Iris pigment epithelial cell (primary cell): ENCODE measurements at places on chromosomes 3 and 15.
A peak's percentile ranks its signal among the peaks of the same experiment; 100 is the strongest.

GRCh38 chr15:82792068-82792467, 13.8 kb downstream of the FSD2 start:
- DNase-seq, result no peak

DNA sequence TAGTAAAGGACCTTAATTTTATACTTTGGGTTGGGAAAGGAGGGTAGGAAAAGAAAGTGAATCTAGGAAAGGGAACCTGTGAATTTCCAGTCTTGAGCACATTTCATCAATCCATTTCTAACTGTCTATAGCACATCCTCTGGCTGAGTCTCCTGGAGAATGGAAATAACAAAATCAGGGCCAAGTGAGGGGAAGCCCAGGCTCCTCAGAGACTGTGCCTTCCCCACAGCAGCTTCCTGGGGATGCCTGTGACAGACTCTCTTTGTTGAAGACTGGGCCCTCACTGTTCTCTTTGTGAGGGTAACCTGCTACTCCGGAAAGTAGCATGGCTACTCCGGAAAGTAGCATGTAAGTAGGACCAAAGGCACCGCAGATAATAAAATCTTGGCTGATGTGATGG, 22.6 kb upstream of the CSPG5 start:
- DNase-seq, result no peak

DNA sequence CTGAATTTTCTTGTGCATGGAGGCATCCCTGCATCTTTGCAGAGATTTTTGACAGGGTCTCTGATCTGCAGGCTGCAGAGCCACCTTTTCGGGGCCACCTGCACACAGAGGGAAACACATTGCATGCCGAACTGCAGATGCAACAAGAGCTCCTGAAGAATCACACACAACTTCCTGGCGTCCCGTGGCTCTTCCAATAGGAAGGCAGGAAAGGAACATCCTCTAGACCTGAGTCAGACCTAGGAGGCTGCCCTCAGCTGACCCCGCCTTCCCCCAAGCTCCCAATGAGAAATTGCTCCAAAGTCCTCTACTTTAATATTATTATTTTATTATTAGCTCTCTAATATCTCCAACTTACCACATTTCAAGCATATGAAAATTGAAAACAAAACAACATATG, 213.2 kb upstream of the ARRDC4 start:
- DNase-seq, result no peak

GRCh38 chr3:165837058-165837525, at the start of gene BCHE:
TSS of gene BCHE (minus strand) at chr3:165837423. CDS start at chr3:165831033, 6,390 bp downstream.
- DNase-seq, result peak; percentile 34

DNA sequence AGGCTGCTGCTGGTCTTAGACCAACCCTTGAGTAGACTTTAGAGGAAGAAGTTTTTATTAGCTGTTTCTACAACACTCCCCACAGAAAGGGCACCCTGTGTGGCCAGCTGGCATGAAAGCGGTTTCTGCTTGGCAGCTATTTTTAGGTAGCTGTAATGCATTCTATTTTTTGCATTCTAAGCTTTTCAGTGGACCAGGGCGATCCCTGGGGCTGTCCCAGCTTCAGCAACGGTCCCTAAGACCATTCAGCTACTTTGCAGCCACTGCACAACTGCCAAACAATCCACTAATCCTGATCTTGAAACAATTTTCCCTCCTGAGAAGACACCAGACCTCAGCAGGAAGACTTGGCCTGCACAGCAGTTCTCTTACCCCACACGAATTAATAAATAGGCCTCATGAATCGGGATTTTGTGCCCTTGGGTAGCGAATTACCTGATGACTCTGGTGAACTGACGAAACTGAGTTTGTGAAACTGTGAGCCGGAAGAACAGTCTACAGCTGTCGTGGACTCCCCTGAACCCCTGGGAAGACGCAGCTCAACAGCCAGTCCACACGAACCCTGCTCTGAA, 14.6 kb upstream of the TFRC start:
- DNase-seq, result no peak

GRCh38 chr3:149291178-149291577, 42.3 kb downstream of the TM4SF18 start:
- no peak for DNase-seq

GRCh38 chr15:72511536-72511935, 37.4 kb downstream of the ARIH1 start:
- DNase-seq, result no peak

DNA sequence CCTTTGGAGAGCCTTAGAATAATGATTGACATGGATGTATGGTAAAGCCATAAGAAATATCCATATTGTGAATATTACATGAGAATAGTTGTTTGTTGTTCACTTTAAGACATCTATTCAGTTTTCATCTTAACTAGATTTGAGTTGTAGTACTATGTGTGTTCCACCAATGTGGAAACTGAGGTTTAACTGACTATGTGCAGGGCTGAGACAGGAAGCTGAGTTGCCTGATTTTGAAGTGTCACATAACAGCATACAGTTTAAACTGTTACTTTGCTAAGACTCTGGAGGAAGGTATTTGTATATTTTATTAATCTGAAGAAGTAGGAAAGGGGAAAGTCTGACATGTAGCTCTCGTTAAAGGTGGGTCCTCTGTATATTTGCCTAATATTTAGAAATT, 2.1 kb downstream of the ECT2 start:
- DNase-seq, result no peak

DNA sequence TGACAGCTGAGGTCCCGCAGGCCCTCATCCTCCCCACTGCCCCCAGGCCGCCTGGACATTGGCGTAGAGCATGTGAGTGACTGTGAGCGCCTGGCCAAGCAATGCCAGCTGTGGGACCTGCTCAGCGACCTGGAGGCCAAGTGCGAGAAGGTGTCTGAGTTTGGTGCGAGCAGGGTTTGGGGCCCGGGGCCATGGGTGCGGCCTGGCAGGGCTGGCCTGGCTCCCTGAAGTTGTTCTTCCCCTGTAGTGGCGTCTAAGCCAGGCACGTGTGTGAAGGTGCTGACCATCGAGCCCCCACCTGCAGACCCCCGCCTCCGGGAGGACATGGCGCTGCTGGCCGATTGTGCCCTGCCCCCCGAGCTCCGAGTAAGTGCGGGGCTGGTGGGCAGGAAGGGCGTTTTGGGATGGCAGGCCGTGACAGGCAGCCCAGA, 4.2 kb downstream of the ABTB1 start:
- DNase-seq, result no peak

DNA sequence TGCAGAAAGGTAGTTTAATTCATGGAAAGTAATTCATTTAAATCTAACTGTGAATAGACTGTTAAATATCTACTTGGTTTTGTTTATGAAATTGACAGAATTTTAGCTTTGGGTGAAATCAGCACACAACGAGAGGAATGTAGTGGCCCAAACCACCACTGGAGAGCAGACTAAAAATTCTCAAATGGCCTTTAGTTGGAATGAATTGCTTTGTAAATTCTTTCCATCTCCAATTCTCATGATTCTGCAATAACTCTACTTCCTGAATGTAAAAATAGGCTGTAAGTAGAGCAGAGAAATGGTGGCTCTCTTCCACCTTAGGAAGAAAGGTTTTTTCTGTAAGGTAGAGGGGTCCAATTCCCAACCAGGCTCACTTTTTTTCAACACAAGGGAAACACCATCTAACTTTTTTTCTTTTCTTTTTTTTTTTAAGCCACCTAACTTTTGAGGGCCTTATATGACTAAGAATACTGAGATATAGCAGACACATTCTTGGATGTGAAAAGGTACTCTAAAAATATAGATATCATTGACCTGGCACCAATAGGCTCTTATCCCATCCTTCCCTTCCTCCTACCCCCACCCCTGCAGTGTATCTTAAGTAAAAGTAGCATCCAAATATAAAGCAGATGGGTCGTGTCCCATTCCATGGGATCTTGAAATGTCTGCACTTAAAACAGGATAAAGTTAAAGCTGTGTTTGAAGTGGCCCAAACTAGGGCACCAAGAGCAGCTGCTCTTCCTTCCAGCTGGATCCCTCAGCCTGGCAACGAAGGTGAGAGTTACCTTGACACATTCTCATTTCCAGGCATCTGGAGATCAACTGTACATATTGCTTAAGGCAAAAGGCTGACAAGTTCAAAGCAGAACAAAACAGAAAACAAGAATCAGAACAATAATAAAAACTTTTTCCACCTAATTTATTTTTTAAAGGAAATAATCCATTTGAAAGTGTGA, 194.1 kb downstream of the TPRG1 start:
- no peak for DNase-seq

- peak; percentile 80 for DNase-seq
Observed at GRCh38 chr15:50145451-50145872, 26.4 kb upstream of the ATP8B4 start.

DNA sequence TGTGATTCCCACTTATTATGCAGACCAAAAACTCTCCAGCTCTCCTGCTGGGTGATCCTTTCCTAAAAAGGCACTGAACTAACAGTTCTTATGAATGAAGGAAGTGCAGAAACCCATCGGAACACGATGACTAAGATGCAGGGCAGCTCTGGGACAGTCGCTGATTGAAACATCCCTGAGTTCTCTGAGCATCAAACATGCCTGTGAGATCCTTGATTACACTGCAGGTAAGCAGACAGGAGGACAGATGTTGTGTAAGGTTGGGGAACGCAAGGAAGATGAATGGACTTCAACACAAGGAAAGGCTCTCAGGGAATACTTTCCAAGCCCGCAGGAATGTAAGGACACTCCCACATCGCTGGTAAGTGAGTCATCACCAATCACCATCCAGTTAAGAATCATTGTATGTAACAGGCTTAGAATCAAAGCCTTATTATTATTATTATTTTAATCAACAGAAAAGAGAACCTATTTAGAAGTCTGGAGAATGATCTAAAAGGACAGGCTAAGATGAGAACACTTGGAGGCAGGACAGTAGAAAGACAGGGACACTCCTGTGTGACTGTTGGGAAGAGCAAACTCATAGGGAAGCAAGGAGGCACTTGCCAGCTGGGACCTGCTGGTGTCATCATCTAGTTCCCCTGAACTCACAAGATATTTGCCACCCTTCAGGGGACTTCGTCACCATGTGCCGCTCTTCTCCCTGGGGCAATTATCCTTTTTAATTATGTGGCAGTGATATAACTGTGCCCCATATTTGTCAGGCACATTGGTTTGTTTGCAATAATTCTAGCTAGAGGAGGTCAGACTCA, 26.0 kb downstream of the TMEM158 start:
- peak; percentile 88 for DNase-seq

- peak; percentile 28 for DNase-seq
Observed at GRCh38 chr15:79091204-79091867, 756 bp upstream of the RASGRF1 start.

- no peak for DNase-seq
Observed at GRCh38 chr15:76376816-76377215, 40.2 kb downstream of the ISL2 start.

GRCh38 chr3:150270883-150271590, 137.1 kb upstream of the TSC22D2 start:
- no peak for DNase-seq

DNA sequence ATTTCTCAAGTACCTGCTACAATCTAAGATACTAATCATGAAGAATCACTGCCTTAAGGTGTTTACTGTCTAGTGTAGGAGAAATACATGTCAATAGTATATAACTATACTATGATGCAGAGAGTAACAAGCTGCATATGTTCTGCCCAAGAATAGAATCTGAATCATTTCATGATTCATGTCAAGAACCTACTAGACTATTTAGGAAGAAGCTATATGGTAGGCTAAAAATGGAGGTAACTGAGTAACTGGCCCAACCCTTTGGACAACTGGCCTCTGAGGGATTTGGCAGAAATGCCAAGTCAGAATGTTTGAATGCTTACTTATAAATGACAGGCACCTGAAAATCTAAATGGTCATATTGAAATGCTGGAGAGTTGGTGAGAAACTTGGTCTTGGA, 59.9 kb upstream of the DGKG start:
- DNase-seq, result no peak

GRCh38 chr15:70271422-70272088, 173.8 kb upstream of the TLE3 start:
- DNase-seq, result peak; percentile 99
